Naive thymus-derived CD8-positive, alpha-beta T cell (primary cell): ENCODE measurements at places on chromosomes 5 and 9. TPM values are rescaled to one million over a fixed set of nuclear protein-coding genes. Genes with fewer than 3 reads are reported as not detected.

The RFX3 gene
- 25.0 TPM for total RNA-seq

The FOXD4L5 gene
- 0.63 TPM for total RNA-seq

The FAM153A gene
- total RNA-seq = 117 TPM

The SLC6A7 gene
- not detected for total RNA-seq

DNA sequence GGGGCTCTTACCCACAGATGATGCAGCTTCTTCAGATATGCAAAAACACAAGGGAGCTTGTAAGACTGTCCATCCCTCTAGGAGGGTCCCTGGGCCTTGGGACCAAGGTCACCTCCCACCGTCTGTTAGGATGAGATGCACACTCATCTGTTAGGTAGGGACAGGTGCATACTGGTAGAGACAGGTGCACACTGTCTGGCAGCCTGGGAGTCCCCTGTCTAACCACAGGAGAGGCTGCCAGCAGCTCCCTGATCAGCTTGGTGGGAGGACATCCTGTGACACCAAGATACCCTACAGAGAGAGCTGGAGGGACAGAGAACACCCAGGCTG is 13.2 kb downstream of the TSPAN17 start:
- no peak for DNase-seq

The PCDHA9 gene
- total RNA-seq = not detected

The GARIN3 gene
- not detected for total RNA-seq

DNA sequence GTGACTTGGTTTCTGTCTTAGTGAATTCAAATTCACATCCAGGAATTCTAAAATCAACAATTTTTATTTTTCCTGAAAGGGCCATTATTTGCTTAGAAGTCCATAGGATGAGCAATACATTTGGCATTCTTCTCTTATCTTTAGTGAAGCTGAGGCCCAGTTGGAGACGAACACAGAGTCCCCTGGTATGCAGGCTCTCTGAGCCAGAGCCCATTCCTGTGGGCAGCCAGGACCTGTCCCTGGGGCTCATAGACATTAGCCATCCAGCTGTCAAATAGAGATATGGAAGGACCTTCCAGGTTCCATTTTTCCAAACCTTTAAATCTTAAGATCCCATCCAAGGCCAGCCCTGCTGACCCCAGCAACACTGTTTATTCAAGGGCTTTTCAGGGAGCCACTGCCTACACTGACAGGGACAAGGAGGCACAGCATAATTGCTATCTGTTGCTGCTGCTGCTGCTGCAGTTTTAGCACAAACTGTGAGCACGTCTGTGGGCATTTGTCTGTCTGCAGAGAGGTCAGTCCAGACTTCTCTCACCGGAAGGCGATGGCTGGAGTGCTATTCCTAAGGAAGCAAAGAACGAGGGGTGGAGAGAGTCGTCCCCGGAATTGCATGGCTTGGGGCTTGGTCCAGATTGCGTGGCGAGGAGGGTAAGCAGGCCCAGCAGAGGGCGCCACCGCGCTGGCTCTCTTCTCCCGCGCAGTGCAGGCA is 639.0 kb downstream of the CCDC171 start:
- peak; percentile 76 for DNase-seq

DNA sequence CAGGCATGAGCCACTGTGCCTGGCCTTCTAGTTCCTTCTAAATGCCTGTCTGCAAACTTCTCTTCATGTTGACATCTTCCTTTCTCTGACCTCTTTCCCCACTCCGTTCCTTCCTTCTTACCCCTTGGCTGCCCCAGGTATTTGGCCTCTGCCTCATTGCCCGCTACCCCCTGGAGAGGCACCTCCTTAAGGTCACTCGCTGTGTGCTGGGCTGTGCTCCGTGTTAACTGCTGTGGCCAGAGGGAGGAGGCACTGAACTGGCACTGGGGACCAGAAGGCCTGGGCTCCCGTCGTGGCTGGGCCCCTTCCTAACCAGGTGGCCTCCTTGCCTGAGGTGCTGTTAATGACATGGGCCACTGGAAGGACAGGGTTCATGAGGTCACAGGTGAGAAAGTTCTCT is 39.4 kb downstream of the LAMC3 start:
- DNase-seq = no peak
